NCI-H1092 (cell line): ENCODE measurements at places on chromosomes 7 and 10.

DNA sequence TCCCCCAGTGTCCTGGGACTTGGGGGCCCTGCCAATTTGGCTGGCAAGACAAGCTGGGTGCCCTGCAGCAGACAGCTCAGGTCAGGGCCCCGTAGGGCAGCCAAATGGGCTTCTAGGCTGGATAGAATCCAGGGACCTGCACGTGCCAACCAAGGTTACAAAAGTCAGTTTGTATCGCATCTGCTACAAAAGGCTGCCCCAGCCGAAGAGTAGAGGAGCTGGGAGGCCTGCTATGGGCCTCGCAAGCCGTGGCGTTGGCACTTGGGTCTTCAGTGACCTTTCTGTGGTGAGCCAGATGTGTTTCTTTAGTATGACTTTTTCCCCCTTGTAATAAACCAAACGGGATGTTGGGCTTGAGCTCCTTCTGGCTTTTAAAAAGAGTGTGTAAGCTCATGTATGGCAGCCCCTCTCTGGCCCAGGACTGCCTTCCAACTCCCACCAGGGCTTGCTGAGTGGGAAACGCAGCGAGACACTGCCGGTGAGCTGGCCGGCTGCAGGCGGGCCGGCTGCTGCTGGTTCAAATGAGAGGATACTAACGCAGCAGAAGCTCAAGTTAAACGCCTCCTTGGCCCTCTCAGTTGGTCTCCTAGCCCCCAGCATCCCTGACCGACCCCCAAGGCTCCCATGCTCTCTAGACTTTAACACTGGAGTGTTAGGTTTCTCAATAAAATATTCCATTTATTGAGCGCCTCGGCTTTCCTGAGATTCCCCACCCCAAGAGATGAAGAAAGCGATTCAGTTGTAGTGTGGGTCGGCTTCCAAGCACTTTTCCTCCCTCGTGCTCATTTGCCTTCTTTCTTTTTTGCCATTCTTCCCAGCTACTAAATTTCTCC, 3.1 kb upstream of the HOXA10 start:
- no peak for DNase-seq

DNA sequence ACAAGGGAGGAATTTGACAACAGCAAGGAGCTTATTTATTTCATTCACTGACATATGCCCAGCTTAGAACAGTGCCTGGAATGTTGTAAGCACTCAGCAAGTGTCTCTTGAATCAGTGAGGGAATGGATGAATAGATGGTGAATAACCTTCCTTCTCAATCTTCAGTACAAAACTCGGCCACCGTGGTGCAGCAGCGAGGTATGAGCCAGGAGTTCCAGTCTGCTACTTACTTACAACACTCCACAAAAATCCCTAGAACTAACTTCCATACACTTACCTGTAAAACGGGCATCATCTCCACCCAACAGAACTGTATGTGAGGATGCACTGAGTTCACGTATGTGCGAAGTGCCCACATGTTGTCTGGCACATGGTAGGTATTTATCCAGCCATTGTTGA, 237.4 kb downstream of the WDR11 start:
- no peak for DNase-seq

GRCh38 chr7:64431838-64432237, 118.1 kb downstream of the ZNF736 start:
- no peak for DNase-seq

- DNase-seq: no peak
Observed at GRCh38 chr10:19782430-19783089, 33.7 kb upstream of the PLXDC2 start.

GRCh38 chr7:116511552-116512519, 12.3 kb downstream of the CAV2 start:
- DNase-seq: no peak

DNA sequence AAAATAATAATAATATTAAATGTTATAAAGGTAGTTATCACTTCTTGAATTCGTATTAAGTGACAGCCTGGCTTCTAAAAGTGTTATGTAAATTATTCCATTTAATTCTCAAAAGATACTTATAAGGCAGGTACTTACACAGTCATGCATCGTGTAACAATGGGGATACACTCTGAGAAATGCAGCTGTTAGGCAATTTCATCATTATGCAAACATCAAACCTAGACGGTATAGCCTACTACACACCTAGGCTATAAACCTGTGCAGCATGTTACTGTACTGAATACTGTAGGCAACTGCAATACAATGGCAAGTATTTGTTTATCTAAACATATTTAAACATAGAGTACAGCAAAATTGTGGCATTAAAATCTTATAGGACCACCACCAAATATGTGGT, 1.5 kb downstream of the IFIT1 start:
- no peak for DNase-seq

- no peak for DNase-seq
Observed at GRCh38 chr10:4217187-4217586, 432.2 kb upstream of the KLF6 start.

GRCh38 chr10:88881320-88881719, 1.3 kb downstream of the STAMBPL1 start:
- DNase-seq: no peak

GRCh38 chr7:53940483-53940882, 601.7 kb upstream of the VSTM2A start:
- no peak for DNase-seq

GRCh38 chr10:108597657-108598319, 1325.5 kb downstream of the XPNPEP1 start:
- no peak for DNase-seq

DNA sequence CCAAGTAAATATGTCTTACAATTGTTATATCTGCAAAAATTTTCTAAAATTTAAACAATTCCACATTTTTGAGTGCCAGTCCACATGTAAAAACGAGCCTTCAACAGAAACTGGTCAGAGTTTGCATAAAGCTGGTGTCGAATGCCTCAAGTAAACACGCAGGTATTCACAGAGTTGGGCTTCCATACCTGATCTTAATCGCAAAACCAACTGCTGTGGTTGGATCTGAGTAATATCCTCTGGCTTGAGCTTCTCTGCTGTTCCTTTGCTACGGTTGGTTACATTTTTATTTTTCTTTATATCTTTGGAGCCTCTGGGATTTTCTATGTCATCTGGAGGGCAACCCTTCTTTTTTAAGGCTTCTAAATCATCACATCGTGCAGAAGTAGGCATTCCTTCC, 28.4 kb downstream of the ITGB1 start:
- DNase-seq: no peak

- DNase-seq: no peak
Observed at GRCh38 chr10:121237718-121238117, 360.5 kb downstream of the FGFR2 start.

DNA sequence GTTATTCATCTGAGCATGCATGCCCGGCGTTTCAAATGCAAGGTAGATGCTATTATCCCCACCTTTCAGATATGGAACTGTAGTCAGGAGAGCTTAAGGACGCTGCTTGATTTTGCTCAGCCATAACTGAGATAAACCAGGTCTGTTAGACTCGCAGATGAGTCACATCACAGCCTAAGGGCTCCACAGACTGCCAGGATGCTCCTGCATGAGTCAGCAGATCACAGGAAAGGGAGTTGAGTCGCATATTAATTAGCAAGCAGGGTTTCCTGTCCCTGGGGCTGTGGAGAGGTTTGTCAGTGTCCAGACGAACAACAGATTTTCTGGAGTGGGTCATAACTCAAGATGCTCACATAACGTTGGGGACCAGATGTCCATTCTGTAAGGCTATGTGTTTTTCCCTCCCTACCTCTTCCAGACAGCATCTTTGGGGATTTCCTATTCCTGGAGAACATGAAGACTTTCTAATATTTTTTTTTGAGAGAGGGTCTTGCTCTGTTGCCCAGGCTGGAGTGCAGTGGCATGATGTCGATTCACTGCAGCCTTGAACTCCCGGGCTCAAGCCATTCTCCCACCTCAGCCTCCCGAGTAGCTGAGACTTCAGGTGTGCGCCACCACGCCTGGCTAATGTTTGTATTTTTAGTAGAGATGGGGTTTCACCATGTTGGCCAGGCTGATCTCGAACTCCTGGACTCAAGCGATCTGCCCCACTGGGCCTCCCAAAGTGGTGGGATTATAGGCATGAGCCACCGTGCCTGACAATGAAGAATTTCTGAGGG, 36.7 kb downstream of the PFKFB3 start:
- DNase-seq: no peak

- no peak for DNase-seq
Observed at GRCh38 chr10:23656735-23657134, 217.9 kb downstream of the OTUD1 start.

- no peak for DNase-seq
Observed at GRCh38 chr7:157704365-157704764, 367.6 kb downstream of the DNAJB6 start.

GRCh38 chr7:1219498-1219897, 13.2 kb upstream of the UNCX start:
- no peak for DNase-seq

DNA sequence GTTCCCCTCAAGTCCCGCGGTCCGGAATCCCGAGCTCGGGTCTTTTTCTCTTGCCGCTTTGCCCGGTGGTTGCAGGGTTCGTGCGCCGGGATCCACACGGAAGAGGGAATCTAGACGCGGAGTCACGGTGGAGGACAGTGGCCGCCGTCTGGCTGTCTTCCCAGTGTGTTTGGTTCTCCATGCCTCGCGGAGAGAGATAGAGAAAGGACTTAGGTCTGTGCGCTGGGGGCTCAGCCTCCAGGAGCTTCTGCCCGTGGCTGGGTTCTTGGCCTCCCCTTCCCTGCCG, 1.6 kb downstream of the FFAR4 start:
- DNase-seq: no peak

DNA sequence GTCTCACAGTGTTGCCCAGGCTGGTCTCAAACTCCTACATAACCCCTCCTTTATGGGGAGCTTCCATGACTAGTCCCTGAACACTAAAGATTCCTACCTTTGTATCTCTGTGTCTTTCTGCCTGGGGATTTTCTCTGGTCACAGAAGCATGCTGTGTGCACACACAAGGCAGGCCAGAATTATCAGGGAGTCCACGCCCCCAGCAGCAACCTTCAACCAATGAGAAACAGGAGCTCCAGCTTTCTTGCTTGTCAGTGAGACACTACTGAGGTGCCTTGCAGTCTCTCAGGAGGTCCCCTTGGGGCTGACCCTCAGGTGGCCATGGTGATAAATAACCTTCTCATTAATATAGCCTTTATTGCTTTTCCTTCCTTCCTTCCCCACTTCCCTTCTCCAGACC, 45.1 kb upstream of the AUTS2 start:
- DNase-seq: no peak

GRCh38 chr10:92082583-92083280, 159.2 kb downstream of the BTAF1 start:
- DNase-seq: no peak

DNA sequence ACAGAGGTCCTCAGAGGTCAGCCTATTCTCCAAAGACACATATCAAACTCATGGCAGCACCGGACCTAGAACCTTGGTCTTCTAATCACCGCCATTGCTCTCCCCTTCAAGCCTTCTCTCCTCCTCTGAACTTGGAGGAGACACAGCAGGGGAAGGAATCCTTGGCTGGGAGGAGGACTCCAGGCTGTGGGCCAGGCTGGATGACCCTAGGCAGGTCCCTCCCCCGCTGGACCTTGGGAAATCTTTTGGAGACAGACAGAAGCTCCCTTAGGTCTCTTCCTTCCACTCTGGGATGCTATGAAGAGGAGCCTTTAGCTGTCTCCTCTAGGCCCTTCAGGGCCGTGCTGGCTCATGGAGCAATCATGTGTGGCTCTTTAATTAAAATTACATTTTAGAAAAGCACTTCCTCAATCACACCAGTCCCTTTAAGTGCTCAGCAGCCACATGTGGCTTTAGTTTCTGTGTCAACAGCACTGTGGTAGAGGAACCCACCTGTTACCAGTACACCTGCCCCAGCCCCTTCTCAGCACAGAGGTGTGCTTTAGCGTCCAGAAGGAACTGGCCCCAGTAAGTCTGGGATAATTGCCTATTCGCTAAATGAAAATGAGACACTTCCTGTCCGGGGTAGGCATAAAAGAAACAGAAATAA, 238.2 kb downstream of the CELF2 start:
- no peak for DNase-seq

DNA sequence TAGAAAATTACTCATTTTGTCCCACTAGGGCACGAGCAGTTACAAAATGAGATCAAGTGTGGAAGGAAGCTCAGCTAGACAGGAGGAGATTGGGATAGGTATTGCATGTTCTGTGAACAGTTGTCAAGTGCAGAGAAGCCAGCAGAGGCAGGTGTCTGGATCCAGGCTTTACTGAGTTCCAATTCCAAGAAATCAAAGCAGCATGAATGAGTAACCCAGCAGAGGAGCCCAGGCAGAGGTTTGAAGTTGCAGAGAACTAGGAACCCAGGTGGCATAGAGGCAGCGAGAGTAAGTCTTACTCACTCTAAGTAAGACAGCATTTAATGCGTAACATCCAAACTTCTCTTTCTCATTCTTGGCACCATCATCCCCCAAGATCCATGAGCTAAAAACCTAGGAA, 11.8 kb downstream of the MRC1 start:
- DNase-seq: no peak

DNA sequence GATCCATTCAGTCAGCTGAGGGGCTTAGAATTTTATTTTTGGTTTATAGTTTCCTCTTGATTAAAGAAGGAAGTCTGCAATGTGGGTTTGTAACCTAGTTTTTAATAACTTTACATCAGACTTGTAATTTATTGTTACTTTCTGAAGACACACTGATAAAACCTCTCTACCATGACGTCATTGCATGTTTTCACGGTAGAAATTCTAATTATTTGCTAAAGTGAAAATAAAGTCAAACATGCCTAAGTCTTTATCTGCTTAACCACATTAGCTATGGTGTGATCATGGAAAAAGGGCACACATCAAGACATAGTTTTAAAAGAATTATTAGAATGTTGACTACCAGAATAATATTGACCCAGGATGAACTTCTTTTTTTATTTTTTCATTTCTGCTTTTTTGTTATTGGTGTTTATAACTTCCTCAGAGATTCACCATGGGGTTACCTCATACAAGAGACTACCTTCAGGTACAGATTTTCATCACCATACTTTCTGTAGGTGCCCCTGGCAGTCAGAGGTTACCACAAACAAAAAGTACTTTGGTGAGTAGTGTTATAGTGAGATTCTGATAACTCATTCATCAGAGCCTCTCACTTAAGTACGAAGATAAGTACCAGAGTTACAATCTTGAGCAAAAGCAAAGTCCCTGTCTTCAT, 7.0 kb upstream of the PANK1 start:
- DNase-seq: no peak

GRCh38 chr10:113985297-113985844, 58.3 kb upstream of the ADRB1 start:
- no peak for DNase-seq

DNA sequence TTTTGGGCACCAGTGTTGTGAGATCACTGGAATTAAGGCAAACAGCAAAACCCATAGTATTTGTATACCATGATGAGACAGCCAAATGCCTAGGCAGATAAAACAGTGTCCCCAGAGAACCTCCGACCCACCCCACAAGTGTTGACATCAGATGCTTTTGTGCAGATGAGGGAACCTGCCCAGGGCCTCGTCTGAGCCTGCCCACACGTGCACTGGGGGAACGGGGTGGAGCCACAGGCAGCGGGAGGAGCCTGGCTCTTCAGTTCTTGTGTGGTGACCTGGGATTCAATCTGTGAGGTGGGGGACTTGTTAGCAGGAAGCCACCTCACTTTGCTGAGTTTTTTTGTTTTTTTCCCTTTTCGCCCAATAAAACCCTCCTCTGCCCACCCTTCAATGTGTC, 33.4 kb upstream of the OPTN start:
- DNase-seq: no peak
